ENCODE measurements at places on chromosomes 6 and 20.

GRCh38 chr6:101395345-101395744, 1.8 kb downstream of the GRIK2 start:
- no peak for DNase-seq

DNA sequence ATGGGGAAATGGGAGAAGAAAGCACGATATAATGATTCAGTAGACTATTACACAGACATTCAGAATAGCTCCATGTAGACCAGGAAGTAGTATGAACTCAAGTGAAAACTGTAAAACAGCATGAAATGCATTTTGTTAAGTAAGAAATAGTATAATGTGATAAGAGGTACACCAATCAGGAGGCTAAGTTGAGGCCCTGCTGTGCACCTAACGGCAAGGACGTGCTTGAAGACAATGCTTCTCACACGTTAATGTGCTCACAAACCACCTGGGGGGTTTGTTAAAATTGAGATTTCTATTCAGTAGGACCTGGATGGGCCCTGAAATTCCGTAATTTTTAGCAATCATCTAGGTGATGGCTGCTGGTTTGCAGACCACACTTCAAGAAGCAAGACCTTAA, 178.9 kb upstream of the SULF2 start:
- no peak for DNase-seq

DNA sequence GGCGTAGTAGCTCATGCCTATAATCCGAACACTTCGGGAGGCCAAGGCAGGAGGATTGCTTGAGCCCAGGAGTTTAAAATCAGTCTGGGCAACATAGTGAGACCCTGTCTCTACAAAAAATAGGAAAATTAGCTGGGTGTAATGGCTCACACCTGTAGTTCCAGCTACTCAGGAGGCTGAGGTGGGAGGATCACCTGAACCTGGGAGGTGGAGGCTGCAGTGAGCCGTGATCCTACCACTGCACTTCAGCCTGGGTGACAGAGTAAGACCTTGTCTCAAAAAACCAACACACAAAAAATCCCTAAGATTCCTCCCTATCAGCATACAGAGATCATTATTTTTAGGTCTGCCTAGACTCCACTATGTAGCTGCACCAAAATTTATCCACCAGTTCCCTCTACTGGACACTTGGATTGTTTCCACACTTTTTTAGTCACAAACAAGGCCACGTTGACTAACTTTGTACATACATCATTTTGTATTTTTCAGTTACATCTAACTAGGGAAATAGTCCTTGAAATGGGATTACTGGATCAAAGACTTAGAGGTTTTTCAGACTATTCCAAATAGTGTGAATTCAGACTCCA, 3.6 kb upstream of the PHF1 start:
- DNase-seq: no peak

DNA sequence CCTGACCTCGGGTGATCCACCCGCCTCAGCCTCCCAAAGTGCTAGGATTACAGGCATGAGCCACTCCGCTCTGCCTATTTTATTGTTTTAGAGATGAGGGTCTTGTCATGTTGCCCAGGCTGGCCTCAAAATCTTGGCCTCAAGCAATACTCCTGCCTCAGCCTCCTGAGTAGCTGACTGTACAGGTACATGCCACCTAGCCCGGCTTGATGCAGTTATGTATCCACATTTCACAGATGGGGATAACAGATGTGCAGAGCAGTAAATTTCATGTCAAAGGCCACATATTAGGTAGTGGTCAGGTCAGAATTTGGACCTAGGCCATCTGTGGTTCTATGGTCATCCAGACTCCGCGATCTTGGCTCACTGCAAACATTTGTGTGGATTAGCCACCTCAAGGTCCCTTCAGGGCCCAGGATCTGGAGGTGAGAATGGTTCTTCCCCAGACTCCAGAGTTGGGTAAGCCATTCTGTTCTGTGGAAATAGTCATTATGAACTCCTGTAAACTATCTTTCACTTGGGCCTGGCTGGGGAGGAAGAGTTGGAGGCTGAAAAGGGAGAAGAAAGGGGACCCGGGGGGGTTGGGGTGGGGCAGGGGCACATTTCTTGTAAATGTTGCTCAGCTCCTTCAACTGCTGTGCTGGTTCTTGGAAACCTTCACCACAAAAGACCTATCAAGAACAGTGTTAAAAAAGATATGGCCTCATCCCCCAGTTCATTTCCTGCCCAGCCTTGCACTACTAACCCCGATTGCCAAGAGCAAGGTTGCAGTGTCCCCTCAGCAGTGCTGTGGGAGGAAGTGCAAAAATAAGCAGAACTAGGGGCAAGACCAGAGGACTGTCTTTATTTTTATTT, 13.0 kb downstream of the PIM1 start:
- DNase-seq: no peak

DNA sequence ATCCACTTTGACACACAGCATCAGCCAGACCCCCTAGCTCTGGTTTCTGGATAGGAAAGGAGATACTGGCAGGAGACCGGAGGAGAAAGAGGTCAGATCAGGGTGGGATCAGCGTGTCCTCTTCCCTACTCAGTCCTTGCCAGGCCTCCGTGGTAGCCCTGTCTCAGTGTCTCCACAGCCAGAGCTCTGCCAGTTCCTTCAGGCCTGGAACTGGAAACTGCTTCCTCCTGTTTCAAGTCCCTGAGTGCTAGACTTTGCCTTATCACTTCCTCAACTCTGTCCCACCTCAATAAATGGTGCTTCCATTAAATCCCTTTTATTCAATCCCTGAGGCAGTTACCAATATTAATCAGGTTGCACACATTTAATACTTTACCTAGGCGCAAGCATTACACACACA, 96.8 kb upstream of the LY86 start:
- no peak for DNase-seq

- no peak for DNase-seq
Measured at GRCh38 chr20:51206032-51206662, 183.2 kb upstream of the KCNG1 start.

DNA sequence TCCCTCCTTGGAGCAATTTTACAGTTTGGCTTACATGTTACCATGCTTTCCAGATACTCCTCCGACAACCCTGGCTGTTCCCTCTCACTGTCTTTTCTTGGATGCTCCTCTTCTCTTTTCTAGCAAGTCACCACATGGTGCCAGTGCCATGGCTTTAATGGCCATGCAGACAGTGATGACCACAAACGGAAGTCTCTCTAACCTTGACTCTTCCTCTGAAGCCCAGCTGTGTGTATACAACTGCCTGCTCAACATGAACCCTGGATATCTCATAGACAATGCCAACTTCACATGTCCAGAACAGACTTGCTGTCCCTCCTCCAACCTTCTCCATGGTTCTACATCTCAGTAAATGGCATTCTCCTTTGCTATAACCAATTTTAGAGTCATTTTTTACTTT, 49.8 kb upstream of the NEDD9 start:
- DNase-seq: no peak

Data from SJCRH30 (cell line).